Tongue (tissue), 3 donors: ENCODE measurements at places on chromosomes 11 and 22. TPM values are rescaled to one million over a fixed set of nuclear protein-coding genes. Genes with fewer than 3 reads are reported as not detected.

The C11orf16 gene
- not detected for total RNA-seq

The OR6M1 gene
- total RNA-seq, result not detected

The OR5T1 gene
- not detected for total RNA-seq

The CTTN gene
- 198 TPM for total RNA-seq

The IL17REL gene
- total RNA-seq, result not detected

The SHISA8 gene
- not detected for total RNA-seq

The FGF4 gene
- total RNA-seq, result not detected

The ANO9 gene
- total RNA-seq, result 2.1 TPM
